ENCODE measurements at places on chromosomes 13 and 19. TPM values are rescaled to one million over a fixed set of nuclear protein-coding genes. Genes with fewer than 3 reads are reported as not detected.

DNA sequence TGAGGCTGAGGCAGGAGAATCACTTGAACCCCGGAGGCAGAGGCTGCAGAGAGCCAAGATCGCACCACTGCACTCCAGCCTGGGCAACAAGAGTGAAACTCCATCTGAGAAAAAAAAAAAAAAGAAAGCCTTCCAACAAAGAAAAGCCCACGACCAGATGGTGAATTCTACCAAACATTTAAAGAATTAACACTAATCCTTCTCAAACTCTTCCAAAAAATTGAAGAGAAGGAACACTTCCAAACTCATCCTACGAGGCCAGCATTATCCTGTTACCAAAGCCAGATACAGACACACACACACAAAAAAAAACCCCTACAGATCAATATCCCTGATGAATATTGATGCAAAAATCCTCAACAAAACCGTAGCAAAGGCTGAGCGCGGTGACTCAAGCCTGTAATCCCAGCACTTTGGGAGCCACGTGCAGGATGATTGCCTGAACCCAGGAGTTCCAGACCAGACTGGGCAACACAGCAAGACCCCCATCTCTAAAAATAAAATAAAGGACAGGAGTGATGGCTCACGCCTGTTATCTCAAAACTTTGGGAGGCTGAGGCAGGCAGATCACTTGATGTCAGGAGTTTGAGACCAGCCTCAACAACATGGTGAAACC, 6.2 kb upstream of the EVI5L start:
- DNase-seq: no peak

DNA sequence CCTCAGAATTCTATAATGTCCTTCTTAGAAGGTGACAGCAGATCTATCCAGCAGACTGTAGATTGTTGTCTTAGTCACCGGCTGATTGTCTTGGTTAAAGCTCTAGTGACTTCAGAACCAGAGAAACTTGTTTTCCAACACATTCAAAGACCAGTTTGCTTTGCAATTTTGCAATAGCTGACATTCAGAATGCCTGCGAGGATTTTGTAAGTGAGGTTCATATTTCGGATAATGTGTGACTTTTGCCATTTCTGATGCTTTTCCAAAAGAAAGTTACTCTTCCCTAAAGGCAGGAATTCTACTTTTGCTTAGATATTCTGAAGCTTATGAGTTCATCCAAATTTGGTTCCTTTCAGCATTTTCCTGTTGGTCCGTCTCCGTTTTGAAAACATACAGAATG, 13.2 kb downstream of the SPINT2 start:
- no peak for DNase-seq

- no peak for DNase-seq
Measured at GRCh38 chr13:89951341-89951740, 1396.1 kb upstream of the MIR17HG start.

DNA sequence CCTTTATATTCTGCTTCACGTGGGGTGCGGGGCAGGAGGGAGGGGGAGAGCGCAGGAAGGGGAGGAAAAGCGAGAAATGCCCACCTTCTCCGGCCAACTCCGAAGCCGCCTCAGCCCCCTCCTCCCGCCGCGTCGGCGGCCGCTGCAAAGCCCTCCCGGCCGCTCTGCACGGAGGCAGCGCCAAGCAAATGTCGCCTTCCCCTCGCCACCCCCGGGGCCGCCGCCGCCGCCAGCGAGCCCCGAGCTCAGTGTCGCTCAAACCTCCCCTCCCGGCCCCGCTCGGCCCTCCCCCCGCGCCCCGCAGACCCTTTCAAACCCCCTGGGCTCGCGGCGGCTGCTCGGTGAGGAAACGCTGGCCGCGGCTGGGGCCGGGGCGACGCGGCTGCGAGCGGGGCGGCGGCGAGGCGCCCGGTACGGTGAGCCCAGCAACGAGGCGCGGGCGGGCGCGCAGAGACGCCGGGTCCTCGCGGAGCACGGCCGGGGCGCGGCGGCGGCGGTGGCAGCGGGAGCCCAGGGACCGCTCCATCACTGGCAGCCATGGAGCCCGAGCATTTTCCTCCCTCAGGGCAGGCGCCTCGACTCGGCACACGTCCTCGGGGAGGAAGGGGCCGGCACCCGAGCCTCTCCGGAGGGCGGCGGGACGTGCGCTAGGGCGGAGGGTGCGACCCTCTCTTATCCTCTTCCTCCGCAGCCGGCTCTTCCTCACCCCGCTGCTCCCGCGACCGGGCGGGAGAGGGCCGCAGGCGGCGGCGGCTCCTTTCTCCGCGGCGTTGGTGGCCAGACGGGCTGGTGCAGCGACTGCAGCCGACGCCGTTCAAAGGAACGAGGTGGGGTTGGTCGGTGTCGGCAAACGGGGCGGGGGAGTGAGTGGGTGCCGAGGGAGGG, 463 bp upstream of the TSC22D1 start:
- no peak for DNase-seq

DNA sequence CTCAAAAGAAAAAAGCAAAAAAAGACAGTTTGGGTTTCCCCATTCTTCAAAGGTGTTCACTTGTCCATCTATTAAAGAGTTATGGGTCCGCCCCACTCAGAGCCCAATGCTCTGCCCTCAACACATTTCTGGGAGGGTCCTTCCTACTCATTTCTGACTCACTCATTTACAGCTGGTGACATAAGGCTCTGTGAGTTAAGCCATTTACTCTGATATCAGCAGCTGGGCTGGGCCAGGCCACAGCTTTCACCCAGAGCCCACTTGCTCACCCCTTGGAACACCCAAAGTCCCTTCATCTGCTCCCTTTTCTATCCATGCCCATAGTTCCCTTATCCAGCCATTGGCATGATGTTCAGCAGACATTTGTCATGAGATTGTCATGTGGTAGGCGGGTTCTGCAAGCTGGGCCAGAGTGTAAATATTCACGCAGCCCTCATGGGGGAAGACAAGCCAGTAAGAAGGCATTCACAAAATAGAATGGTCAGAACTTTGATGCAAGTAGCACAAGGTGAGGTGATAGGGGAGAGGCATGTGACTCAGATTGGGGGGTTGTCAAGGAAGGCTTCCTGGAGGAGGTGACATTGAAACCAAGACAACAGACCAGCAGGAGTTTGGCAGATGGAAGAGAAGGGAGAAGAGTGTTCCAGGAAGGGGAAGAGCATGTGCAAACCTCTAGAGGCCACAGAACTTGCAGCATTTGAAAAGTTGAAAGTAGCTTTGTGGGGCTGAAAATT, 5.9 kb downstream of the MAST1 start:
- no peak for DNase-seq

DNA sequence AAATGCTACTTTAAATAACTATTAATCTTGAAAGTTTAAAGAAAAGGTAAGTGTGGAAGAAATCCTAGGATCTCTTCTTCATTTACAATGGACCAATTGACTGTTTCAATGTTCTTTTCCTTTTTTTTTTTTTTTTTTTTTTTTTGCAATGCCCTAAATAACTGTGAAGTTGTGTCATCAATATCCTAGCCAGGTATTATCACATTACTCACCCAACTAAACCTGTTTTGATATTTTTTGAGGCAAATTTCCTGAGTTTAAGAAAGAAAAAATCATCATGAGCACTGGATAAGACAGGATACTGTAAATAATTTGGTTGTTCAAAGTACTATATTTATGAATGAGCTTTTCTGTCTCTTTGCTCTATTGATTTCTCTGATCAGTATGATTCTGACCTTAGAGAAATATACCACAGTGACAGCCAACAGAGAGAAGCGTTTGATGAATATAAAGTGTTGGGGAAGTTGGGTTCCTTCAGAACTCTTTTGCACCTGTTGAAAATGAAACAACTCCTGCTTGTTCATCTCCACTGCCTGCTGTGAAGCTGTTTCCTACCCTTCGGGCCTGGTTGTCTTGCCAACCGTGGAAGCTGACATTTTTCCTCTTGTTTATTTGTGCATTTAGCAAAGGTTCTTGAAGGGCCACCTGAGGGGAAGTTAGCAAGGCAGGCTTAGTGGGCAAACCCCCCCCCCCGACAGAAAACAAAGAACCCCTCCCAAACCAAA, 1220.5 kb upstream of the SLC10A2 start:
- DNase-seq: no peak

DNA sequence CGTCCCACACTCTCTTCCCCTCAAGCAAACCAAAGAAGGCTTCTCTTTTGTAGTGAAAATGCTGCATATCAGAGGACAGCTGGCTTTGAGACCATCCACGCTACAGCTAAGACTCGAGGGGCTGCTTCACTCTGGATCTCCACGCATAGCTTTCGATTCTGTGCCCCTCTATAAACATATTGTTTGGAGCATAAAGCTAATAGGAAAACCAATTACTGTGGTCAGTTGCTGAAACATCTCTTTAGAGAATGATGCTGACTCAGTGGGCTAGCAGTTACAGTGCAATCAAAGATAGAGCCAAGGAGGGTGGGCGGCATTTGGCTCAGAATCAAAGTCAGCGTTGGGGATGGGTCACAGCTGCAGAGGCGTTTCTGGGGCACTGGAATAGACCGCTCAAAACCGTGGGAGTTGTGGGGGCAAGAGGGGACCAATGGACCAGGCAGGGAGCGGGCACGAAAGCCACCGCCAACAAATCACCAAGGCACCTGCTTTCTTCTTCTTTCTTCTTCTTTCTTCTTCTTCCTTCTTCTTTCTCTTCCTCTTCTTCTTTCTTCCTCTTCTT, 76.7 kb downstream of the RASL11A start:
- no peak for DNase-seq

DNA sequence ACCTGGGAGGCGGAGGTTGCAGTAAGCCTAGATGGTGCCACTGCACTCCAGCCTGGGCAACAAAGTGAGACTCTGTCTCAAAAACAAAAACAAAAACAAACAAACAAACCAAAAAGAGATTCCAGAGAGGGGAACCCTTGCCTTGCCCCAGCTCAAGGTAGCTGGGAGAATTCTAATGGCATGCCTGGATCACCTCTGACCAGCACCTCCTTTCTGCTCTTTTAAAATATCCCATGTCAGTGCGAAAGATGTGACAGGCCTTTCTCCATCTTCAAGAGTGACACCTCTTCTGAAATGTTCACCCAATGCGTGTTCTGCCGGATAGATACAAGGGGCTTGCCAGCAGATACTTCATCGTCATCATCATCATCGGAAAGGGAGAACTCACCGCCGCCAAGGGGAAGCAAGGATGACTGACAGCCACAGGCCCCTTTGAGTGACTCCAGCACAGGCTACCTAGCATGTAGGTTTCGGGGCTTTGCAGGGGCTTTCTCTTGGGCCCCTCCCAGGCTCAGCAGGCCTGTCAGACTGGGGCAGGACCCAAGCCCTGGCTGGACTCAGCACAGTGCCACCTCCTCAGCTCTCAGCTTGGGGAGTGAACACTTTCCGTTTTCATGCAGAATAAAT, 18.9 kb upstream of the LRP3 start:
- peak; percentile 54 for DNase-seq

GRCh38 chr13:109465148-109465547, 321.2 kb downstream of the IRS2 start:
- no peak for DNase-seq

DNA sequence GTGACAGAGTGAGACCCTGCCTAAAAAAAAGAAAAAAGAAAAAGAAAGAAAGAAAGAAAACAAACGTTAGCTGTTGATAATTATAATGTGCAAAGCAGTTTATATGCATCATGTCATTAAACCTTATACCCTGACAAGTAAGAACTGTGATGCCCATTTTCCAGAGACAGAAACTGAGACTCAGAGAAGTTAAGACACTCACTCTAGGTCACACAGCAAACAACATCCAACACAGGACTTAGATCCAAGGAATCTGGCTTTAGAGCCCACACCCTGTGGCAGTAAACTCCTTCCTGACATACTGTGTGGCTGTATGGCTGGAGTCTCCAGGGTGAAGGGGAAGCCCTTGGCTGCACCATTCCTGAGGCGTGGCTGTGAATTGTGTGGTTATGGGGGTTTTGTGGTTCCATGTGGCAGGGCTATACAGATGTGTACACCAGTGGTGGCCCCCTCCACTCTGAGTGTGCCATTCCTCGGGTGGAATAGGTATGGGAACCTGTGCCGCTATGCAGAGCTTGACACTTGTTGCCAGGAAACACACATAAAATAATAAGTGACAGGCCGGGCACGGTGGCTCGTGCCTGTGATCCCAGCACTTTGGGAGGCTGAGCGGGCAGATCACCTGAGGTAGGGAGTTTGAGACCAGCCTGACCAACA, 15.6 kb downstream of the AXL start:
- no peak for DNase-seq

DNA sequence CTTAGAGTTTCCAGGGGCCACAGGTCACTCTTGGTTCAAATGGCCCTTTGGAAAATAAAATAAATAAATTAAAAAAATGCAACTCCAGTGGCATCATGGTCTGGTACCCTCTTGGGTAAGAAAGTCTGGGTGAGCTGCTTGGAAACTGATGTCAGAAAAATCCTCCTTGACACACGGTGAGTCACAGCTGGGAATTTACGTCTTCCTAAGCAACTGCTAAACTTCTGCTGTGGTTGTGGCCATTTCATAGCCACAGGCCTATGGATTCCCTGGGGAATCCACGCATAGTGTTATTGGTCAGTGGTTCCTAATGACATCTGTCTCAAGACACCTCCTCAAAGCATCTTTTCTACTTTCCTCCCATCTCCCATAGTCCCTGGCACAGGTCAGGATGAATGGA, 220.8 kb downstream of the COG6 start:
- DNase-seq: no peak

DNA sequence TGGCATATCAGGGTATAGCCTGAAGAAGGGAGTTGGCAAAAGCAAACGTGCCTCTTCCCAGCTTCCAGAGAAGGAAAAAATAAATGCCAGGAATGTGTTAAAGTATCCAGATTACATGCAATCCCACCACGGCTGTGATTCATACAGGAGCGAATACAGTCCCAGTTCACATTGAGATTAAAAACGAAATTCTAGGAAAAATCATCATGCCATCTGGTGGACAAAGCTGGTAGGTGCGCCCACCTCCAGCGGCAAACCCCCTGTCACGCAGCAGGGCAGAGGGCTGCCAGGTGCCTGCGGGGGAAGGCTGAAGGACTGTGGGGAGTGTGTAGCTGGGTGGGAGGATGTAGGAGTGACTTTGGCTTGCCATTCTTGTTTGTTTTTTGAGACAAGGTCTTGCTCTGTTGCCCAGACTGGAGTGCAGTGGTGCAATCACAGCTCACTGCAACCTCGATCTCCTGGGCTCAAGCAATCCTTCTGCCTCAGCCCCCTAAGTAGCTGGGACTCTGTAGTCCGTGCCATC, 6.4 kb upstream of the DMWD start:
- DNase-seq: no peak

DNA sequence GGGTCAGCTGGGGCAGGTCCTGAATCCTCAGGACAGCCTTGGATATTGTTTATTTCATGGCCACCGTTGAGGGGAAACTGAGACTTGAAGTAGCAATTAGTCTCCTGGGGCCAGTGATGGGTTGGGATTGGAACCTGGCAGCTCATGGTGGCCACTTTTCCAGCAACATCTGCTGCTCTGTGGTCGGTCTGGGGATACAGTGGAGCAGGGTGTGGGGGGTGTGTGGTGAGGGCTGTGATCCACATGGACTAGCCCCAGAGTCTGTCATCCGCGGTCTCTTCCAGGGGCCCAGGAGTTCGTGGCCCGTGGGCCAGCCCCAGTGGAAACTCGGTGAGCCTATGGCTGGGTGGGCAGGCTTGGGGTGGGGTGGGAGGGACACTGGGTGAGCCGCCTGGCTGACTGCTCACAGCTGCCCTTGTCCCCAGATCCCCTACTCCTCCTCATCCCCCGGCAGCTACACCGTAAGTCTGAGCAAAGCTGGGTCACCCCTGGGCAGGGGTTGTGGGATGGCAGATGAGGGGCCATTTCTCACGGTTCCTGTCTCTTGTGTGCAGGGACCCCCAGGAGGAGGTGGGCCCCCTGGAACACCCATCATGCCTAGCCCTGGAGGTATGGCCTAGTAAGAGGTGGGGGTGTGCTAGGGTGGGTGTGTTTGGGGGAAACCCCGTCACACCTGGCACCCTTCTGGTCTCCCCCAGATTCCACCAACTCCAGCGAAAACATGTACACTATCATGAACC, 5.5 kb downstream of the ISYNA1 start:
- DNase-seq: no peak

ISOC2 gene
- total RNA-seq: 47.2 TPM

CPT1C gene
- total RNA-seq: 30.7 TPM

HSD17B14 gene
- total RNA-seq: 13.5 TPM

Measured in chondrocyte (in vitro differentiated cells).